ENCODE measurements at places on chromosomes 11 and 22.

DNA sequence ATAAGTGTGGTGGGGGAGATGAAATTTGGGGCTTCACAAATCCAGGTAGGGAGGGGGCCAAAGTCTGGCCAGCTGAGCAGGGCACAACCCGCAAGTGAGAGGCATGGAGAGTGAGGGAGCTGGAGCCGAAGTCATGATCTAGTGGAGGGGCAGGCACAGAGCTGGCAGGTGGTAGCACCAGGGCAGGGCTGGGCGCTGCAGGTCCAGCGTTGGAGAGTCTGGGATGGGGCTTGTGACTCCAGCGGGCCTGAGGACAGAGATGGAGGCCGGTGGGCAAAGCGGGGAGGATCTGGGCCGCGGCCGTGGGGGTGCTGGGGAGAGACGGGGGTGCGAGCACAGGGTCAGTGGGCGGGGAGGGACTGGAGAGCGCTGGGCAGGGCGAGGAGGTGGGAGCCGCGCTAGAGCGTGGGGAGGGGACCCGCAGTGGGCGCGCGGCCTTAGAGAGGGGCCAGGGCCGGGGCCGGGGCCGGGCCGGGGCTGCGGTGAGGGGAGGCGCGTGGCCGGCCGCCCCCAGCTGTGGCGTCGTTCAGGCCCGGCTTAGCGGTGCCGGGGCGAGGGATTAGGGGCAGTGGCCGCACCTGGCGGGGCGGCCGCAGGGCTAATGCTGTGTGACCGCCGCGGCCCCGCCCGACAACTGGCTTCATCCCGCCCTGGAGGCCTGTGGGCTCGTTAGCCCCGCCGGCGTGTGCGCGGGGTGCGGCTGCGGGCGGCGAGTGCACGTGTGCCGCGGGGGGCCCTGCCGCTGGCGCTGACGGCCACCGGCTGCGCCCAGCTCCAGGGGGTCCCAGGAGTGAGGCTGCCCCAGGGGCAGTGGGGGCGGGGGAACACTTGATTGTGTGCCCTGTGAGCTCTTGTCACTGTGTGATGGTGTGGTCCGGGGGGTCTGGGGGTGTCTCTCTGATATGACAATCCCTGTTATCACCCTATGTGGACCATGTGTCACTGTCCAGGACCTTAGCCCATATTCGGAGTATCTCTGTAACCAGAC lies 23.6 kb upstream of the MYOD1 start:
- no peak for DNase-seq

DNA sequence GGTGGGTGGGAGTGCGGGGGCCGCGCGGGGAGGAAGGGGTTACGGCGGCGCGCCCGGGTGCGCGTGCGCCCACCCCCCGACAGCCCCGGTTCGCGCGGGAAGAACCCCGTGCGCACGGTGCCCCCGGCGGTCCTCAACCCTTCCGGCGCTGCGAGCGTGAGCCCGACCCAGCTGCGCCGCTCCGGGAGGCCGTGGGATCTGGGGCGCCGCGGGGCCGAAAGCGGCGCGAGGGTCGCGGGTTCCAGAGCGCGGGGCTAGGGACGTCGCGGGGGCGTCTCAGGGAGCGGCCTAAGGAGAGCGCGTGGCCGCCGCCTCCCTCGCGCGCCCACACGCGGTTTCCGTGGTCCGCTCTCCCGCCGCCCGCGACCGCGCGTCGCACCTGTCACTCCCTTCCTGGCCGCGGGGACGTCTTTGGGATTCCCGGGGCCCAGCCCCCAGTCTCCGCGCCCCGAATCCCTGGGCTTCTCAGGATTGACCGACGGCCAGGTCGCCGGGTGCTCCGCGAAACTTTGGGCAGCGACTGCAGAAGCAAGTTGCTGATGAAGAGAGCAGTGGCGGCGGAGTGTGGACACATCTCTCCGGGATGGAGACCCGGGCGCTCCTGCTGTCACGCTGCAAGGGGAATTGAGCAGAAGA lies 582 bp downstream of the SREBF2 start:
- peak; percentile 40 for DNase-seq

GRCh38 chr11:130201026-130201425 lies 41.4 kb downstream of the ST14 start:
- no peak for DNase-seq

GRCh38 chr11:134916421-134917213 lies 504.6 kb upstream of the B3GAT1 start:
- no peak for DNase-seq

DNA sequence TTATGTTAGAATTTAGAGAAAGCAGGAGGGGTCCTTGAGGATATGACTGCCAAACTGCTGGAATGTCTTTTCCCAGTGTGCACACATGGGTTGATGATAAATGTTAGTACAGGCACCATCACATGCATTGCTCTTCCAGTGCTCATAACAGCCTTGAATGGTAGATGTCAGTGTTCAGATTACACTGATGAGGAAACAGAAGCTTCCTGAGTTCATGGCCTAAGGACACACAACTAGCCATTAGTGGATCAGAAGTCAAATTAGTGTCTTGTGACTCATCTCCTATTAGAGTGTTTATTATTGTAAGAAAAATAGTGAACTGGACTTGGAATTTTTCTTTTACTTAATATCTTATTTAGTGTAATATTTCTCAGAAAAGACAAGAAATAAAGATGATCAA lies 241.5 kb downstream of the DDX10 start:
- DNase-seq: no peak

DNA sequence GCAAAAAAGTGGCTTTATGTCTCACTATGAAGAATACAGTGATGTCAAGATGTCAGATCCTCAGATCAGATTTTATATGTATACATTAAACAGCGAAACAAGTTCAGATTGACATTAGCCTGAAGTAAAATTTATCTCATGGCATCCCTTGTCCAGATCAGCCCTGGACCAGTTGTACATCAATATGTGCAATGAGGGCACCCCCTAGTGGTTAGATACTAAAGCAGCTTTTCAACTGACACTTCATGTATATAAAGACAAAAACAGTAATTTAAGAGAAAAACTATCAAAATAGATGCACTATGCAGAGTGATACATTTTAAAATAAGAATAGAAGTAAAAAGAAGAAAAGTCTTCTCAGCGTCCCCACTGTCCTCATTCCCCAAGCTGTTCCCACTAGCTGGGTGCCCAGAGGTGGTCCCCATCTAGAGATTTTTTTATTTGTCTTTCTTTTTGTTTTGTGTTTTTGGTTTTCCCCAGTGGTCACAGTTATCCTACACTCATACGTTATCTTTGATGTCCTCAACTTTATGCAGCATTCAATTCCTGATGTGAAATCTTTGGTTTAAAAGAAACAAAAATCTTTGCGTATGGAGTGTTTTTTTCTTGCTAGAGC lies 2193.4 kb upstream of the RAG2 start:
- peak; percentile 47 for DNase-seq

GRCh38 chr22:10961043-10961860 lies 4566.7 kb upstream of the OR11H1 start:
- no peak for DNase-seq

DNA sequence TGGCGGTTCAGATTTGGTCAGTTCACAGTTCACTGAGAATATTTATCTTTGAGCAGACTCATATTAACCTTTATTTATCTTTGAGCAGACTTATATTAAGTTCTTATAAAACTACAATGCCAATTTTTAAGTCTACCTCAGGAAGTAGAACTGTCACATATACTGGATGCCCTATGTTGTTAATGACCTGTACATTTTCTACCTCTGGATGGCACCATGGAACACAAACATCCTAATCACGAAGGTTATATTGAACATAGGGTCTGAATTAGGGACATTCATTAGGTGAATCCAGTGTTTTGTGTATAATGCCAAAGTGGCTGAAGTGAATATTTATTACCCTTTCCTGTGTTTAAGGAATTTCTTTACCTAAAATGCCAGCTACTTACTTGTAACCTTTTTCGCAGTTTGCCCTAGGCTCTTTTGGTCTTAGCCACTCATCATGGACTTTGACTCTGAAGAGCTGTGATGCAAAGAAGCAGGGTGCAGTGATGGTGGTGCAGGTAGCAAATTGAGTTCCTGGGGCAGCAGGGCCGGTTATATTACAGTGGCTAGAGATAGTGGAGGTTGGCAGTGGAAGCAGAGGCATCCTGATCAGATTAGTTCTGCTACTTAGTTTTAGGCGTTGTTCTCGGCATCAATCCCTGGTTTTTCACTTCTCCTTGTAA lies 71.8 kb downstream of the STIM1 start:
- no peak for DNase-seq
